ENCODE measurements at places on chromosomes 11 and 22.

- ATAC-seq = no peak
Measured at GRCh38 chr11:12356944-12357655, 20.3 kb upstream of the PARVA start.

DNA sequence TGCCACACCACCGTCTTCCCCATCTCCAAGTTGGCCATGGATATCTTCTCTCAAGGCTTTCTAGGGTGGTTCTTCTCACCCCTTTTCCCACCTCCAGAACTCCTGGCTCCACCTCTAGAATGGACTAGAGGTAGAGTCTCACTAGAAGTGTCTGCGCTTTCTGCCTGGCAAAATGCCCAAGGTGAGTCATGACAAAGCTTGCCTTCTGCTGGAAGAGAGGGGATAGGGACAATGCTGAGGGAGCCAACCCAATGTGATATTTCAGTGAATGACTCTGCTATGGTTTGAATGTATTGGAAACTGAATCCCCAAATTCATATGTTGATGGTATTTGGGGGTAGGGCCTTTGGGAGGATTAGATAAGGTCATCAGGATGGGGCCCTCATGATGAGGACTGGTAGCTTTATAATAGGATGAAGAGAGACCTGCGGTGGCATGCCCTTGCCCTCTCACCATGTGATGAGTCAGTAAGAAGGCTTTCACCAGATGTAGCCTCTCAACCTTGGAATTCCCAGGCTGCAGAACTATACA is 4.1 kb upstream of the CD82 start:
- ATAC-seq = no peak

DNA sequence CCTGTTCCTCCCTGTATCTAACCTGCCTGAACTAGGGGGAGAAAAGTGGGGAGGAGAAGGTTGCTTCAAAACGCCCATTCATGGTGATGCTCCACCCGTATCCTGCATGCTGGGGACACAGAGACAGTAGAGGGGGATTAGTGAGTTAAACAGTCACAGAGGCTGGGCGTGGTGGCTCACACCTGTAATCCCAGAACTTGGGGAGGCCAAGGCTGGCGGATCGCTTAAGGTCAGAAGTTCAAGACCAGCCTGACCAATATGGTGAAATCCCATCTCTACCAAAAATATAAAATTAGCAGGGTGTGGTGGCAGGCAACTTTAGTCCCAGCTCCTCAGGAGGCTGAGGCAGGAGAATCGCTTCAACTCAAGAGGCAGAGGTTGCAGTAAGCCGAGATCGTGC is 1.8 kb upstream of the DENND5A start:
- ATAC-seq = no peak

GRCh38 chr11:32099516-32099915 is 8.6 kb downstream of the RCN1 start:
- no peak for ATAC-seq

- peak; percentile 57 for ATAC-seq
Measured at GRCh38 chr22:49827853-49828598, at the start of gene BRD1. Gene BRD1 (minus strand): TSS chr22:49827873. CDS start chr22:49824317, 3,556 bp downstream.
